ENCODE measurements at places on chromosomes 6 and 20.
A peak's percentile ranks its signal among the peaks of the same experiment; 100 is the strongest.

- no peak for DNase-seq
Measured at GRCh38 chr20:6898928-6899327, 131.4 kb downstream of the BMP2 start.

DNA sequence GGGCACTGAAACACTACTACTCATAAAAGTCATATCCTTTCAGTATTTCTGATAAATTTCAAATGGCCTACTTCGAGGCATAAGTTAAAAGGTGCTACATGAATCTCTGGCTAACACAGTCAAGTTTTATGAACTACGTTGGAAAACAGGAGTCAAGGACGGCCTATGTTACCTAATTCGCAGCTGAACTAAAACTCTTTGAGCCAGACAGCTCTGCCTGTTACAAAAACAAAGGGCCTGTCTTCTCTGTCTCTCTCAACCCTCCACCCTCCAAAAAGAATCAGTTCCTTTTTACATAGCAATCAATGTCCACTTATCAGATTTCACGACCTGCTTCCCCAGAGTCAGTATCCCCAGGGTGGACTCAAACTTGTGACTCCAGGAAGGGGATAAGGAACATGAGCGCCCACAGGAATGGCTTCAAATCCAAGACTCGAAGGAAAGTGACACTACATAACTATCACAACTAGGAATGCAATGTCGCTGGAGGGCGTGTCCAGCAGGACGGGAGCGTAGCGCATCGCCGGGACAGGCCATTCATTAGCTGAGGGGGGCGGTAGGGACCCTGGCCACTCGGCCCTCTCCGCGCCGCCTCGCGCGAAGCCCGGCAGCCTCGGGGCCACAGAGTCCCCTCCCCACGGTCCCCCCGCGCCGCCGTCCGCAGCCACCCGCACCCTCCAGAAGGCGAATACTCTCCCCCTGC is 591 bp downstream of the IBTK start:
- DNase-seq = peak; percentile 71

- DNase-seq = peak; percentile 92
Measured at GRCh38 chr6:157770946-157771345, 52.1 kb upstream of the SNX9 start.

- no peak for DNase-seq
Measured at GRCh38 chr6:115393821-115394220, 666.9 kb downstream of the FRK start.

DNA sequence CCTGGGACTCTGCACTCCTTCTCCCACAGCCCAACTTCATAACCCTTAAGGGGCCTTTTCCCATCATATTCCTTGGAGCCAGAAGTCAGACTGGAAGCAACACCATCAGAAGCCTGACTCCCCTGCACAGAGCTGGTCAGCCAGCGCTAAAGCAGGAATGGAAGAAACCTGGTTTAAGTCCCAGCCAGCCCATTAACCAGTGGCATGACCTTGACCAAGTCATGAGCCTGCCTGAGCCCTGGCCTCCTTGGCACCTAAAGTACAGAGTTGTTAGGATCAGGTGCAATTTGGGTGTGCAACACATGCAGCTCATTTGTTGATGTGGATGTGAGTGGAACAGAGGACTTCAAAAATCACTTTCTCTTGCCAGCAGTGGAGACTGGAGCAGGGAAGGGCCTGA is 20.8 kb downstream of the FOXP4 start:
- DNase-seq = no peak

DNA sequence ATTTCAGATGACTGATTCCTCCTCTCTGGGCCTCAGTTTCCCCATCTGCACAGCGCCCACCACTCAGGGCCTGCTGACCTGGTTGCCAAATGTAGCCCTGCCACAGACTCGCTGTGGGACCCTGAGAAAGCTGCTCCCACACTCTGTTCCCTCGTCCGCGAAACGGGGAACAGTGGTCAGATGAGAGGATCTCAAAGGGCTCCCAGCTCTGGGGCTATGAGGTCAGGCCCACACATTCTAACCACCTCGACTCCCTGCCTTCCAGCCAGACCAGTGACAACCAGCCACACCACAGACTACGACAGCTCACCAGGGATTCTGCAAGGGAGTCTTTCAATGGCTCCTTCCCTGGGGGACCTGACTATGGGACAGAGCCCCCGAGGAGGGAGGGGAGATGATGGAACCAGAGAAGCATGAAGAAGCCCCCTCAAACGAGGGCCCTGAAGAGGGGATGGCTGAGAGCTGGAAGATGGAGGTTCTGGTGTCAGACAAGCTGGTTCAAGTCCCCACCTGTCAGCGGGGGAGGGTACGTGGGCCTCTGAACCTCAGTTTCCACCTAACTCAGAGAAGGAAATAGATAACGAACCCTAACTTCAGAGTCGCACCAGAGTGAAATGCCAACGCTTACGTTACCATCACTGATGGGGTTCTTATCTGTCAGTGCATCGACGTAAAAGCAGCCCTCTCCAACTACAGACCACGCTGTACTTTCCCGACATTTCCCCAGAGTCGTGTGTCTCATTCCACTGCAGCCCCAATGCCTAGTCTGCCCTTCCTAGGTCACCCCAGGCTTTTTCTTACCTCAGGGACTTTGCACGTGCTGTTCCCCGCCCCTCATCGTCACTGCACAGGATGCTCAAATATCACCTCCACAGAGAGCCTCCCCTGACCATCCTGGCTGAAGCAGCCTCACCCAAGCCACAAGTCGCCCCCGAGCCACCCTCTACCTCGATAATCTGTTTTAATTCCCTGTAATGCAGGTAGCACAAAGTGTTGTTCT is 60.5 kb downstream of the PREX1 start:
- DNase-seq = no peak

GRCh38 chr6:31399589-31400466 is 3.6 kb upstream of the MICA start:
- peak; percentile 92 for DNase-seq

DNA sequence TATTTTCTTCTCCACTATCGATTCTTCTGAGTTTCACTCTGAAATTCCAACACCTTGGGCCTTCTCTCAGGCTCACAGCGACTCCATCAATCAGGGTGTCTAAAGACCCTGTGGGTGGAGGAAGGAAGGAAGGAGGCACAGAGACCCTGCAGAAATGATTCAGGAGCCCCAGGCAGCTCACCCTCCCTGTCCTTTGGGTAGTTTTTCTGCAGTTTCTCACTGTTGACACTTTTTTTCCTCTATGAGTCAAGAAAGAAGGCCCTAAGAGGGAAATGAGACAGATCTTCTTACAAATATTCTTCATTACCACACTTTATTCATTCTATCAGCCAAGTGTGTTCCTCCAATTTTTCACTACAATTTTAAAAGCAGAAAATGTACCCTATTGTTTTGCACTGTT is 34.2 kb upstream of the TBXT start:
- no peak for DNase-seq

- DNase-seq = no peak
Measured at GRCh38 chr6:163862701-163863100, 448.2 kb downstream of the QKI start.

- peak; percentile 31 for DNase-seq
Measured at GRCh38 chr6:35016502-35017321, 124.4 kb downstream of the TCP11 start.

- no peak for DNase-seq
Measured at GRCh38 chr6:1212919-1213318, 99.0 kb upstream of the FOXQ1 start.

DNA sequence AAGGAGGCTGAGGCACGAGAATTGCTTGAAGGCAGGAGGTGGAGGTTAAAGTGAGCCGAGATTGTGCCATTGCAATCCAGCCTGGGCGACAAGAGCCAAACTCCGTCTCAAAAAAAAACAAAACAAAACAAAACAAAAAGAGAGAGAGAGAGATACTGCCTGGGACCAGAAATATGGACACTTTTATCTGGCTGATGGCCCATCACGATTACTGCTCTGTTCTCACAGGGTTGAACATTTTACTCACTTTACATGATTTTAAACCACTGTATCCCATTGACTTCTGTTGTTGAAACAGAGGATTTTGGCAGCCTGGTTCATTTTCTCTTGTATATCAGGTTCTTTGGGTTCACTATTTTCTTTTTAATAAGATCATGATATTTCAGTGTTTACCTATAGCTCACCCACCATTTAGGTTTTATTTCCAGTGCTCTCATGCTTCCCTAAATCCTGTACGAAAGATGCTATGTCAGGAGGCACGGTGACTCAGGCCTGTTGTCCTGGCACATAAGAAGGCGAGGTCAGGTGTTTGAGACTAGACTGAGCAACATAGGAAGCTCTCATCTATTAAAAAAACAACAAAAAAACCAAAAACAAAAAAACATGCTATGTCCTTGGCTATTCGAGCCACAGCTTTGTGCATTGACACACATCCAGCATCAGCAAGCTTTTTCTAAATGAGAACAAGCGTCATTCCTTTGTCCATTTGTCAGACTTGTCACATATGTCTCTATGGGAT is 34.5 kb upstream of the RREB1 start:
- no peak for DNase-seq

DNA sequence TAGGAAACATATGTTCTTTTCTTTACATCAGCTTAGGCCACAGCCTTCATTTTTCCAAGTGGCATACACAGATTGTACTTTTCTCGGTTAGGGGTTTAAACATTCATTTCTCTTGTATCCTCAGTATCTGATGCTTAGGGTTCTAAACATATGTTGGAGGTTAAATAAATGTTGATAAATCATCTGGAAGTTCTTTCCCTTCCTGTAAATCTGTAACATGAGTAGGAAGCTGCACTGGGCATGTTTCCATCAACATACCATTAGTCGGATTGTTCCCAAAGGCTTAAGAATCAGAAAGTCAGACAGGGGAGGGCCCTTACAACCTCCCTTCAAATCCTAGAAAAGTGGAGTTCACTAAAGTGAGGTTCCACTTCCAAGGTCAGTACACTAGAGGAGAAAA is 54.8 kb upstream of the BCLAF1 start:
- DNase-seq = no peak

DNA sequence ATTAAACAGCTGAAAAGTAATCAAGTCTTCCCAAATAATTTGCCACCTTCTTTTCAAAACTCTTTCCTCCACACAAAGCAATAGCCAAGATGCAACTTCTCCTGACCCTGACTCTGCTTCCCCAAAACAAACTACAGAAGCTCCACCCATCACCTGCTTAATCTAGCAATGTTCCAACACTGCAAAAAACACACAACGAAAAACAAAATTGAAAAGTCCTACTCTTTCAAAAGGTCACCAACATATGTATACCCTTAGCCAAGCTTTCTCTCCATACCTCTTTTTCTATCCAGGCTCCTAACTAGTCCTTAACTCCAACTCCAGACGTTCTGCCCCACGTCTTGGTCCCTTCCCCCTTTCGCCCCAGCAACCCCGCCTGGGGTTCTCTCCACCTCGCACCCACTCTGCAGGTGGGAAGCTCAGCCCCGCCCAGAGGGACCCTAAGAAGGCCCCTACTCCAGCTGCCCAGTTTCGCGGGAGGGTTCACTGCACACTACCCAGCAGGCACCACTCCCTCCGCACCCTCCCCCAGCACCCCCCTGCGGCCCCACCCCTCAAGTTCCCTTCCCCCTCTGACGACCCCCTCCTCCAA is 717 bp downstream of the CSNK2A1 start:
- no peak for DNase-seq

GRCh38 chr20:38193586-38194105 is 28.6 kb upstream of the TGM2 start:
- peak; percentile 34 for DNase-seq

GRCh38 chr20:50020288-50020687 is 37.5 kb downstream of the SNAI1 start:
- peak; percentile 91 for DNase-seq

DNA sequence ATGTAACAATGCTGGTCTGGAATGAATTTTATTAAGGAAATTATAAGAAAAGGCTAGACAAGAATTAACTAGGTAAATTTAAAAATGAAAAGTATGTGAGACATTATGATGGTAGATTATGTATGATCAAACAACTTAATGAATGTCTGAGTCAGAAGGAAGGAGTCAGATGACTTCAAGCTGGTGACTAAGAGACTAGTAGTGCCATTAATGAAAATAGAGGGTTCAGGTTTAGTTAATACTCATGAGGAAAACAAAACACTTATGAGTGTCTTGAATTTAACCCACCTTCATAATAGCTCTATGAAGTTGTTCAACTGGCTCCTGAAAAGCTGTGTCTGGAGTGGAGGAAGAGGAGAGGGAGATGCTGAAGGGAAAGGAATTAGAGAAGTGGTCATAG is 256.3 kb downstream of the ADGRB3 start:
- no peak for DNase-seq

DNA sequence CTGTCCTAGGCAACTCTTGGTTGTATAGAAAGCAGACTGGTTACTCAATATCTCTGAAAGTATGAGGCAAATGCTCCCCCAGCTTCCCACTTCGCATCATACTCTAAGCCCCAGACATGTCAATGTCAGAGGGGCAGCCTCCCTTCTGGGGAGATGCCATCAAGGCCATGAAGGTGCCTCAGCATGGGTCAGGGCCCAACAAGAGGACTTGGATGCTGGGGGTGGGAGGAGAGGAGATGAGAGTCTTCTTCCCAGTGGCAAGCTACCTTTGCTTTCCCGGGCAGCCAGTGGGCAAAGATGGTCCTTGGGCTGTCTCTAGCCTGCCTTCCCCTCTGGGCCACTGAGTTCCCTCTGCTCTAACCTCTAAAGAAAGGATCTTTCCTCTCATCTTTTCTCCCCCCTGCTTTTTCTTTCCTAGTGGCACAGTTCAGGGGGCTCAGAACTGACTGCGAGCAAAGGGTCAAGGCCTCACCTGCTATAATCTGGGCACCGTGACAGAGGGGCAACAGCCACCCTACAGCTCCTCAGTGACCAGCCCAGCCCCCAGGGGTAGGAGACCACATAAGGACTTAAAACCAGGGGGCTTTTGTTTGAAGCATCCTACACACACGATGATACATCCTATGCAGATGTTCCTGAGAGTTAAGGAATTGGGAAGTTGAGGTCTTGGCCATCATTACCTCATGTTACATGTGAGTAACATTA is 26.2 kb downstream of the MOCS1 start:
- DNase-seq = no peak

- DNase-seq = no peak
Measured at GRCh38 chr6:11121851-11122250, 10.3 kb upstream of the ERVFRD-1 start.

DNA sequence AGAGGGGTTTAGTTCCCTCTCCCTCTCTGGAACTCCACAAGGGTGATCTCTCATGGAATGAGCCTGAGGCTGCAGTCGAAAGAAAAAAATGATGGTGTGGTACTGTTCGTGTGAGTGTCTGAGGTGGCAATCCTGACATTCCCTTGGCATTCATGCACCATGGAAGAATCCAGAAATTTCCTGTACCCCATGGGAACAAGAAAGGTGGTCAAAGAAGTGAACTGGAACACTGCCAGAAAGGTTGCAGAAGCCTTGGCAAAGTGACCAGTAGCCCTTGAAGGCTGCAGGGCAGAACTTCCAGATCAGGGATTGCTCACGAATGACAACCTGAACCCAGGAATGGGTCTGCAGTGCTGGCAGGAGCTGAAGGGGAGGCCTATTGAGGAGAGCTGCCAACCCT is 394.7 kb downstream of the CD83 start:
- DNase-seq = no peak

- DNase-seq = no peak
Measured at GRCh38 chr20:52313341-52313963, 121.9 kb upstream of the ZFP64 start.

- DNase-seq = no peak
Measured at GRCh38 chr6:16594849-16595248, 166.4 kb downstream of the ATXN1 start.

Data from osteoblast (primary cell).